Subcutaneous preadipocyte (primary cell): ENCODE measurements at places on chromosomes 6 and 20. TPM values are rescaled to one million over a fixed set of nuclear protein-coding genes. Genes with fewer than 3 reads are reported as not detected.

Gene SNX21
- 87.6 and 101 TPM in 2 replicates for total RNA-seq

Gene TFAP2A
- not detected in 2 replicates for total RNA-seq

Gene PDRG1
- total RNA-seq: 1.1 and 1.6 TPM in 2 replicates

Gene TMEM170B
- total RNA-seq: 2.6 and 2.9 TPM in 2 replicates

Gene SLA2
- total RNA-seq: not detected in 2 replicates

Gene MLN
- total RNA-seq: not detected in 2 replicates

Gene PCNA
- 177 and 181 TPM in 2 replicates for total RNA-seq

Gene RIMS4
- total RNA-seq: not detected in 2 replicates

Gene BPIFB4
- total RNA-seq: not detected in 2 replicates

Gene PRDM13
- total RNA-seq: not detected in 2 replicates

Gene FHL5
- total RNA-seq: under 0.01 TPM in 1 of 2 replicates, not detected in the other

Gene TBC1D32
- total RNA-seq: 8.8 and 14.9 TPM in 2 replicates

Gene SPATS1
- total RNA-seq: not detected in 2 replicates

Gene CGAS
- total RNA-seq: 3.3 and 10.9 TPM in 2 replicates

Gene ACAT2
- total RNA-seq: 90.8 and 130 TPM in 2 replicates

Gene WFDC2
- not detected in 2 replicates for total RNA-seq

Gene RALGAPB
- 26.5 and 37.7 TPM in 2 replicates for total RNA-seq

Gene IL20RA
- 0.20 and 0.37 TPM in 2 replicates for total RNA-seq

Gene ROS1
- 0.37 and 0.39 TPM in 2 replicates for total RNA-seq

Gene PPP1R16B
- total RNA-seq: not detected in 2 replicates

Gene PREX1
- 0.73 and 31.3 TPM in 2 replicates for total RNA-seq

Gene SLC22A16
- total RNA-seq: not detected in 2 replicates

Gene EGFL8
- total RNA-seq: 0.73 and 1.4 TPM in 2 replicates

Gene SCUBE3
- total RNA-seq: 3.3 and 26.2 TPM in 2 replicates

Gene SLC26A8
- total RNA-seq: under 0.01 TPM in 1 of 2 replicates, not detected in the other

Gene TMC2
- total RNA-seq: under 0.01 TPM in 1 of 2 replicates, not detected in the other

Gene OPRL1
- total RNA-seq: 0.20 and 0.37 TPM in 2 replicates

Gene SLC4A11
- 0.37 and 1.6 TPM in 2 replicates for total RNA-seq

Gene TMEM151B
- not detected in 2 replicates for total RNA-seq

Gene EPHA7
- under 0.01 and 0.39 TPM in 2 replicates for total RNA-seq

Gene BIRC7
- not detected in 2 replicates for total RNA-seq

Gene CTAGE9
- total RNA-seq: not detected in 2 replicates

Gene AVP
- total RNA-seq: not detected in 2 replicates

Gene LRRC73
- 0.37 and 1.4 TPM in 2 replicates for total RNA-seq

Gene BPI
- not detected in 2 replicates for total RNA-seq

Gene ZBTB22
- total RNA-seq: 8.5 and 11.3 TPM in 2 replicates

Gene PTGIS
- total RNA-seq: 19.0 and 77.9 TPM in 2 replicates

Gene TRIM40
- not detected in 2 replicates for total RNA-seq

Gene LIN28B
- total RNA-seq: not detected in 2 replicates

Gene SEMG1
- not detected in 2 replicates for total RNA-seq

Gene CDH22
- under 0.01 TPM in 1 of 2 replicates, not detected in the other for total RNA-seq

Gene DACT2
- not detected in 2 replicates for total RNA-seq

Gene OPRM1
- not detected in 2 replicates for total RNA-seq

Gene OR5V1
- not detected in 2 replicates for total RNA-seq

Gene RSPO3
- not detected in 2 replicates for total RNA-seq

Gene IL17A
- total RNA-seq: not detected in 2 replicates

Gene CRISP2
- total RNA-seq: not detected in 2 replicates

Gene KCNK5
- 0.37 and 0.39 TPM in 2 replicates for total RNA-seq

Gene DEFB123
- total RNA-seq: not detected in 2 replicates

Gene EFCAB8
- total RNA-seq: under 0.01 TPM in 2 replicates

Gene HLA-DQA1
- not detected in 2 replicates for total RNA-seq
